AML-193 (cell line): ENCODE measurements at places on chromosomes 6 and 20.

GRCh38 chr6:149136913-149137286, 180.6 kb upstream of the TAB2 start:
- no peak for DNase-seq

GRCh38 chr6:168607272-168608112, 166.5 kb downstream of the SMOC2 start:
- DNase-seq, result no peak

DNA sequence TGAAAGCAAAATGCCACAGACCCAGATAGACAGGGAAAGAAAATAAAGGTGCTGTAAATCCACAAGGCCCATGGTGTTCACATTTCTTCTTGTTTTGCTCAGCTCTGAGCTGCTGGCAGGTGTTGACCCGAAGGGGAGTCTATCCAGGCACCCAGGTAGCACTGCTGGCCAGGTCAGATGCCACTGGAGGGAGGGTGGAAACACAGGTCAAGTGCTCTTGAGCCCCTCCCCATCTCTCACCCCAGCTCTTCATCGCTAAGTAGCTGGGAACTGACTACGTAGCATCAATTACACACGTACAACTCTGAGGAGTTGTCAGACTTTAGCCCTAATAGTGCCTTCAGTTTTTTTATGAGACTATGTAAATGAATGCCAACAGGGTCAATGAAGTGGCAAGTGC, 287.8 kb upstream of the QKI start:
- no peak for DNase-seq

DNA sequence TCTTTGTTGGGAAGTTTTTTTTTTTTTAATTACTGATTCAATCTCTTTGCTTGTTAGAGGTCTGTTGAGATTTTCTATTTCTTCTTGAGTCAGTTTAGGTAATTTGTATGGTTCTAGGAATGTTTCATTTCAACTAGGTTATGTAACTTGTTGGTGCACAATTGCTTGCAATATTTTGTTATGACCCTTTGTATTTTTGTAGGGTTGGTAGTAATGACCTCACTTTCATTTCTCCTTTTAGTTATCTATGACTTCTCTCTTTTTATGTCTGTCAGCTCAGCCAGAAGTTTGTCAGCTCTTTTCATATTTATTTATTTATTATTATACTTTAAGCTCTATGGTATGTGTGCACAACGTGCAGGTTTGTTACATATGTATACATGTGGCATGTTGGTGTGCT, 51.1 kb upstream of the SLC24A3 start:
- no peak for DNase-seq

GRCh38 chr6:140854318-140854717, 1278.4 kb upstream of the GJE1 start:
- no peak for DNase-seq

DNA sequence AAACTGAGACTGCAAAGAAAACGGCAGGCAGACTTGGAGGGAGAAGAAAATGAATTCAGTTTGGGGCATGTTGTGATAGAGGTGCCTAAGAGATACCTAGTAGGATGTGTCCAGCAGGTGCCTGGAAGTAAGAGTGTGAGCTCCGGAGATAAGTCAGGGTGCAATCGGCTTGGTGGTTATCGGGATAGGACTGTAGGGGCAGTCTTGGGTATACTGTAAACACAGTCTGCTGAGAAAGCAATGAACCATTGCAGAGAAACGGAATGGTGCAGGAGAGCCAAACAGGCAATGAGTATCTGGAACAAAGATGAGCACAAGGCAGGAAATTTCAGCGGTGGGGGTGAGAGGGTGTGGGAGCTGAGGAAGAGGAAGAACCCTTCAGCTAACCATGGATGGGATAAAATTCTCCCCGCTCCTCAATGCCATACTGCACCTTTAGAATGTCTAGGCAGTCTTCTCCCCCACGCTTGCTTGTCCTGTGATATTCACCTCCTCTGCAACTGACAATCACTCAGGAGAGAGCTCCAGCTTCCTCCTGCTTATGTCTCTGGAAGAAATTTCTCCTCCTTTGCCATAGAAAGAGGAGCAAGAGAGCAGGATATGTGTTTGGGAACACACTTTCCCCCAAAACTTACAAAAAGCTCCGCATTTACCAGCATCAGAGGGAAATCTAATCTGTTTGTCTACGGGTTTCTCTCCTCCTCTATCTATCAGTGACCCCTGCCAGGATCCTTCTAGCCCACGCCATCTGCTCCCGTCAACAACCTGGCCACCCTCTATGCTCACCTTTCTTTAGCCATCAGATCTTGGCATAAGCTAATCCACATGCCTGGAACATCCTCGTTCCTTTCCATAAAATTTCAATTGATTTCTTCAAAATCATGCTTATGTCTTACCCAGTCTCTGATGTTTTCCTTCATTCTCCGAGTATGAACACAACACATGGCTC, 381.7 kb upstream of the JARID2 start:
- DNase-seq, result no peak

DNA sequence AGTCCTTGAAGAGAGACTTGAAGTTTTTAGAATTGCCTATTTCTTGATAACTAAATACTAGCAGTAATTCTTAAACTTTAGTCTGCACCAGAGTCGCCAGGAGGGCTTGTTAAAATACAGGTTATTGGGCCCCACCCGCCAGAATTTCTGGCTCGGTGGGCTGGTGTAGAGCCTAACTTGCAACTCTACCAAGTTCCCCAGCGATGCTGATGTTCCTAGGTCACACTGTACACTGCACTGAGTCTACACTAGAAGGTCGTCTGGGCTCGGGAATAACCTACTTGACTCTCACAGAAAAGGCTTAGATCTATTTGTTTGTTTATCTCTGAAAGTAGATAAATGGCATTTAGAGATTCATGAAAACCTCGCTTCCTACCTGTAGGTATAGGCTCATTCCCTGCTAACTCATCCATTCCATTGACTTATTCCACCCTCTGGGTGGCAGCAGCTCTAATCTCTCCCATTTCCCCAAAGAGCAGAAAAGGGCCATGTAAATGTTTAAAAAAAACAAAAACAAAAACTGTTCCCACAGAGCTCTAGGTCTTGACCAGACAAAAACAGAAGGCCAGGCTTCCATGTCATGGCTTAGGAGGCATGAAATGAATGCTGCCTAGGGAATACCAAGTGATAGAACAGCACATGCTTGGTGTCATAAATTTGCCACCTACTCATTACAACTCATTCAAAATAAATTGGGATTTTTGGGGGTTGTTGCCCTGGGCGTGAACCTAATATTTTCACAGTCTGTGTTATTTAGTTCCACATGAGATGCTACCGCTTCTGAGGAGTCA, 292.1 kb downstream of the ADGB start:
- DNase-seq, result no peak
